ENCODE measurements at places on chromosomes 5 and 9.

DNA sequence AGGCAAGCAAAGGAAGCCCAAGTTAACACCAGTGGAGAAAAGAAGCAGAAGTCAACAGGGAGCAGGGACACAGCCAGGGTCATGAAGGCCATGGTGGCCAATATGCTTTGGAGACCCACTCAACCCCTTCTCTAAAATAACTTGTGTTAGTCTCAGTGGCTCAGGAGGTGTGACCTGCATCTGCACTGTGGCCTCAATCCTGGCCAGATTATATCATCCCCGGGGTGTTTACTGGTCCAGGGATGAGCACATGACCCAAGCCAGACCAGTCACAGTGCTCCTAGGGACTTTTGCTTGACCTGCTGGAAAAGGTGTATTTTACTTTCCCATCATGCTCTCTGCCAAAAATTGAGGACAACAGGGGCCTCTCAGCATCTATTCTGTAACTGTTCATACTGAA is 105.2 kb downstream of the DPYSL3 start:
- DNase-seq: no peak

DNA sequence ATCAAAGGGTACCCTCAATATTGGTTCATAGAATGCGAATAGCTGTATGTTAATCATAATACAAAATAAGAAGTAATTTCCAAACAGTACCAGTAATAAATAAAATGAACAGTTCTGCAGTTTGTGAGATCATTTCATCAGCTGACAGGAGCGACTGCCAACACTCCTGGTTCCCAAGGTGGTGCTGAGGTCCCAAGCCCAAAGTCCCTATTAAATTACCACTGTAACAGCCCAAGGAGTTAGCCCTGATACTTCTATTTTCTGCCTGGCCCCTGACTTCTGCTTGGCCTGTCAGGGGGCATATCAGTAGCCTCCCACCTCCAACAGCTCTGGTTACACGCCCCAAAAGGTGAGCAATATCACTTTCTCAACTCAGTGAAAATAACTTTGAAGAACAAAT is 47.1 kb downstream of the ANKH start:
- no peak for DNase-seq

- DNase-seq: no peak
These were observed 476 bp upstream of the DTWD2 start for GRCh38 chr5:118988866-118989180.

DNA sequence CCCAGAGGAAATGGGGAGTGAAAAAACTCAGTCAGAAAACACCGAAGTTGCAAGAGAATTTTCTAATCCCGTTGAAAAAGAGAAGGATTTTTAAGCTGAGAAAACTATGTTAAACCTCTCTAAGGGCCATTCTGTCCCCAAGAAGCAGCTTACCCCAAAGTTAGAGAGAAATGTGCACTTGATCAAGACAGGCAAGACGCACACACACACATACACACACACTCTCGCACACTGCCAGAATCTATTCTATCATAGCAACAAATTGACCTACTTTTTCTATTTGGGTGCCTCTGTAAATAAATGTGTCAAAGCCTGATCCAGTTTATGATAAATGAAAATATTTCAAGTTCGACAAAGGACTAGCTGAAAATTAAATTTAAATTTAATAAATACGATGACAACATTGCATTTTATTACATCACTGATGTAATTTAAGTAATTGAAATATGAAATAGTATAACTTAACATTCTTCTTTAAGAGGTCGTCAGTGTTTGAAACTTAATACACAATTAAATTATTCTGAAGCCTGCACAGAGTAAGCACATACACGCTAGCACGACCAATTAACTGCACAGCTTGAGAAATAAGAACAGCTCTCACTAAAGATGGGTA is 5.9 kb downstream of the NFIL3 start:
- no peak for DNase-seq

DNA sequence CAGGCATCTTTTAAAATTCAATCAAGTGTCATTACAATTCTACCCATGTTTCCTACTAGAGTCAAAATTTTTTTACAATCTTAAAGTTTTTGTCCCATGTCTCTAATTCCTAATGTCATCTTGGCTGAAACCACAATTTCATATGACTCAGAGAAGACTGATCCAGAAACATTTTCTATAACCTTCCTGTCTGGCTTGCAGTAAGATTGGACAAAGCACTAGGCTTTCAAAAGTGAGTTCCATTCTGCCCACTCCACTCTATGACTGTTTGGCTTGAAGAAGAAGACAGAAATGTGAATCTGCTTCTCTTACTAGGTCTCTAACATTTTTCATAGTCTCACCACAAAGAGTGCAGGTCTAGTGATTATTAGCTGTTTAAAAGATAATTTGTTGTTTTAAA is 88.8 kb downstream of the NR3C1 start:
- no peak for DNase-seq

GRCh38 chr5:473551-474192 is 30.7 kb downstream of the EXOC3 start:
- no peak for DNase-seq

GRCh38 chr9:121310571-121310970 is 42.6 kb downstream of the GSN start:
- DNase-seq: no peak

- no peak for DNase-seq
These were observed 47.2 kb upstream of the LIFR start for GRCh38 chr5:38603691-38604090.

All from activated naive CD4-positive, alpha-beta T cell (primary cell).